ENCODE measurements at places on chromosomes 11 and 22. TPM values are rescaled to one million over a fixed set of nuclear protein-coding genes. Genes with fewer than 3 reads are reported as not detected.

Gene PARVG
- total RNA-seq = not detected

Gene HEPN1
- total RNA-seq = not detected

Gene C1QTNF5
- total RNA-seq = not detected

Gene SERPING1
- total RNA-seq = 0.91 TPM

Gene GLB1L2
- total RNA-seq = 2.2 TPM

Gene CDC42EP1
- total RNA-seq = 30.8 TPM

Gene EMID1
- total RNA-seq = 0.29 TPM

Gene OR5P2
- total RNA-seq = not detected

Gene IL17REL
- total RNA-seq = 0.04 TPM

Gene C11orf87
- not detected for total RNA-seq

Gene NEFH
- total RNA-seq = 0.16 TPM

Gene C11orf42
- not detected for total RNA-seq

Gene CD6
- total RNA-seq = 0.08 TPM

Gene ASCL2
- not detected for total RNA-seq

Gene CCDC89
- not detected for total RNA-seq

Gene OR51B4
- total RNA-seq = not detected

Gene POLR3H
- 45.6 TPM for total RNA-seq

Gene CELF1
- 50.9 TPM for total RNA-seq

Gene MPPED1
- total RNA-seq = not detected

Gene GPHA2
- total RNA-seq = not detected

Gene UBQLN3
- not detected for total RNA-seq

Gene FAT3
- 0.53 TPM for total RNA-seq

Gene APOA5
- not detected for total RNA-seq

Gene PRR33
- total RNA-seq = not detected

Gene MAP6
- total RNA-seq = 1.9 TPM

Gene RASL10A
- 0.87 TPM for total RNA-seq

Gene LRRC4C
- total RNA-seq = not detected

Gene MIAT
- total RNA-seq = 0.27 TPM

Gene BIRC3
- 48.9 TPM for total RNA-seq

Gene KMT5B
- 23.4 TPM for total RNA-seq

Gene OR5B21
- total RNA-seq = not detected

Gene FBLN1
- 38.0 TPM for total RNA-seq

Gene ESAM
- 13.1 TPM for total RNA-seq

Gene TMEM179B
- 86.2 TPM for total RNA-seq

Gene BAIAP2L2
- total RNA-seq = 7.4 TPM

Gene LBHD1
- 4.6 TPM for total RNA-seq

Gene CAPN5
- total RNA-seq = 11.9 TPM

Gene RFPL1
- total RNA-seq = not detected

Gene RCOR2
- total RNA-seq = 1.1 TPM

Gene IFITM10
- 1.0 TPM for total RNA-seq

Gene SCUBE1
- total RNA-seq = 0.26 TPM

Gene TIMP3
- 1.3 TPM for total RNA-seq

Gene PLEKHA7
- 49.4 TPM for total RNA-seq

Gene SGSM1
- 0.58 TPM for total RNA-seq

Gene TMEM191B
- total RNA-seq = 2.3 TPM

Gene TKFC
- total RNA-seq = 73.0 TPM

Gene RTCB
- 78.7 TPM for total RNA-seq

Gene MS4A3
- not detected for total RNA-seq

Gene LDLRAD3
- 30.2 TPM for total RNA-seq

Gene TRPC6
- total RNA-seq = 0.96 TPM

Gene IGSF22
- total RNA-seq = not detected

Gene KRTAP5-8
- not detected for total RNA-seq

Gene LINC01488
- total RNA-seq = not detected

Gene RAG1
- total RNA-seq = 0.16 TPM

Gene SEZ6L
- not detected for total RNA-seq

Data from A549 treated with Mapracorat at 1 μM for 4 hours (cell line).